ENCODE measurements at places on chromosomes 16 and 17.

DNA sequence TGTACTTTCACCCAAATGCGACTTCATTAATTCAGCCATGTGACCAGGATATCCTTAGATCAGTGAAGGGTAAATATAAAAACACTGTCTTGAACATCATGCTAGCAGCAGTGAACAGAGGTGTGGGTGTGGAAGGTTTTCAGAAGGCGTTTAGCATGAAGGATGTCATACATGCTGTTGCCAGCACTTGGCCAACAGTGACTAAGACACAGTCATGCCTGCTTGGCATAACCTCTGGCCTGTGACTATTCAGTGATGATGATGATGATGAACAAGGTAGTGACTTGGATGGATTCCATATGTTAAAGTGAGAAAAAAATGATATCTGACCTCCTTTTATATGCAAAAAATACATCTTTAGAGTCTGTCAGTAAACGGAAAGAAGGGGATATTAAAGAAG is 97.9 kb downstream of the MAP2K4 start:
- no peak for DNase-seq

GRCh38 chr16:339680-340079 is 12.8 kb downstream of the AXIN1 start:
- no peak for DNase-seq

GRCh38 chr16:16933861-16934260 is 536.9 kb downstream of the XYLT1 start:
- no peak for DNase-seq

DNA sequence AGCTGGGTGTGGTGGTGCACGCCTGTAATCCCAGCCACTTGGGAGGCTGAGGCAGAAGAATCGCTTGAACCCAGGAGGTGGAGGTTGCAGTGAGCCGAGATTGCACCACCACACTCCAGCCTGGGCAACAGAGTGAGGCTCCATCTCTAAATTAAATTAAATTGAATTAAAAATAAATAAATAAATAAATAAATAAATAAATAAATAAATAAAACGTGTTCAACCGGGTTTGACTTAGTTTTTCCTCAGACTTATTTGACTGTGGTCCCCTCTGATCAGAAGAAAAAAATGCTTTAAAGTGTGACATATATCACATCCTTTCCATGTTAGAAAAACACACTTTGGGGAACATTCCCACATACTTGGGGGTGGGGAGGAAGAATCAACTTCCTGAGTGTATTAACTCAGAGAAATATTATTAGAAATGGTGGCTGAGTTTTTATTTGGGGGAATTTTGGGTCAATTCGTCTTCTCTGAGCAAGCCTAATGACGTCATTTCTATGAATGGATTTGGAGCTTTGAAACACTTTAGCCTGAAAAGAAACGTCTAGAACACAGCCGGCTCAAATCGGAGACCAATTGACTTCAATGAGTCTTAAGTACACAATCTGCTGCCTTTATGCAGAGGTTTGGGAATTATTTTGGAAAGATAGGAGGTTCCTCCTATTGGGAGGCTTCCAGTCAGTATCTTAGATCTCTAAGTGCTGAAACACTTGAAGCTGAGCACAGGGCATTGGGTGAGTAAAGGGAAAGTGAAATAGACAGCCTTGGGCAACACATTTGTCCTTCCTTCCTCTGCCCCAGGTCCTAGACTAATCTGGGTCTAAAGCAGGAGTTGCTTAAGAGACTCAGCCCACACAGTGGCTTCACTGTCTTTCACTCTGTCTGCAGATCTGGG is 132.6 kb downstream of the PITPNC1 start:
- DNase-seq = no peak

GRCh38 chr16:51012396-51012795 is 138.7 kb downstream of the SALL1 start:
- no peak for DNase-seq

DNA sequence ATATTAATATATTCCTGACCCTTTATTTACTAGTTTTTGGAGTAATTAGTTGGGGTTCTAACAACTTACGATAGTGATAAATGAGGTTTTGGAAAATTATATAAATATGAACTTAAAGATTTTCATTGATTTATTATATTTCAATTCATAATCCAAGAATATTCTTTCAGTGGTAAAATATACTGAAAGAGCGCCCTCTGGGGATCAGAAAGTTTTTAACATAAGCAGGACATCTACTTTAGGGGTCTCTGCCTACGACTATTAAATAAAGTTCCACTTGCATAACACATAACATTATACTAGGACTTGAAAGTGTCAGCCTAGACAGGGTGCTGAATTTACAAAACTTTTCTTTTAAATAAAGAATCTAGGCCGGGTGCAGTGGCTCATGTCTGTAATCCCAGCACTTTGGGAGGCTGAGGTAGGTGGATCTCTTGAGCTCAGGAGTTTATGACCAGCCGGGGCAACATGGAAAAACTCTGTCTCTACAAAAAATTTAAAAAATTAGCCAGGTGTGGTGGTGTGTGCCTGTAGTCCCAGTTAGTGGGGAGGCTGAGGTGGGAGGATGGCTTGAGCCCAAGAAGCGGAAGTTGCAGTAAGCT is 15.6 kb downstream of the RFWD3 start:
- peak; percentile 15 for DNase-seq

DNA sequence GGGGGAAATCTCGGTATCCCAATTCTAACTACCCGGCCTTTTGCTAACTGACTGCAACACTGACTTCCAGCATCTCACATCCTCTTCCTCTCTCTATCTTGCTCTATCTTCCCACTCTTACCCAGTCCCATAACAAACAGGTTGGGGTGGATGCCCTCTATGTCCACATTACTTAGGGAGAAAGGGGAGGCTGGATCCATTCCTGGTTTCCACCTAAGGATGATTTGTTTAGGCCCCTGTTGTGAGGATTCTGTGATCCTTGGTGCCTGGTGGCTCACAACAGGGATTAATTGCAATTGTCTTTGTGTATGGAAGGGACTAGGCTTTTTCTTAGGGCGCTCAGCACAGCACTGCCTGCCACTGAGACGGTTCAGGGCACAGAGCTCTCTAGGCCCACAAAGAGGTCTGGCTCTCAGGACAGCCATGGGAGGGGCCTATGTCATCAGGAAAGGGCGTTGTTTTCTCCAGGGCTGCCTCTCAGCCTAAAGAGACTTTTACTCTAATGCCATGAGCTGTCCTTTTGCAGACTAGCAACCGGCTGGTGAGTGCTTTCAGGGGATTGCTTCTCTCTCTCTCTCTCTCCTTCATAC is 612.1 kb upstream of the SALL1 start:
- no peak for DNase-seq

- DNase-seq = peak; percentile 28
Observed at GRCh38 chr17:76219670-76220383, 20.5 kb downstream of the RNF157 start.

GRCh38 chr16:58125781-58126335 is 3.3 kb downstream of the CFAP20 start:
- no peak for DNase-seq

GRCh38 chr17:77034677-77035424 is 105.9 kb upstream of the SEC14L1 start:
- no peak for DNase-seq

DNA sequence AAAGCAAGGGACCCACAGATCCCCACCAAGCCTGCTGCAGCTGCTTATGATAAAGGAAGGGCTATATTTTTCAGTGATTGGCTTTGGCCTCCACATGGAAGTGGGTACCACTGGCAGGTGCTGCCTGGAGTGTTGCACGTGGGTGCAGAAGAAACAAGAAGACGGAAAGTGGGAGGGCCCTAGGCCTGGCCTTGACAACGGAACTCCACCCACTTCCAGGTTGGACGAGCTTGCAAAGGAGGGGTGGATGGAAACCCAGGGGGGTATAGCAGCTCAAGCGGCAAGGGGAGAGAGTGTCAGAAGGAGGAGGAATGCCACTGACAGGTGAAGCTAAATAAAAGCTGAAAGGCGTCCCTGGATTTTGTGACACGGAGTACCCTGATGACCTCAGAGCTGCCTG is 20.3 kb downstream of the TRIM25 start:
- no peak for DNase-seq

DNA sequence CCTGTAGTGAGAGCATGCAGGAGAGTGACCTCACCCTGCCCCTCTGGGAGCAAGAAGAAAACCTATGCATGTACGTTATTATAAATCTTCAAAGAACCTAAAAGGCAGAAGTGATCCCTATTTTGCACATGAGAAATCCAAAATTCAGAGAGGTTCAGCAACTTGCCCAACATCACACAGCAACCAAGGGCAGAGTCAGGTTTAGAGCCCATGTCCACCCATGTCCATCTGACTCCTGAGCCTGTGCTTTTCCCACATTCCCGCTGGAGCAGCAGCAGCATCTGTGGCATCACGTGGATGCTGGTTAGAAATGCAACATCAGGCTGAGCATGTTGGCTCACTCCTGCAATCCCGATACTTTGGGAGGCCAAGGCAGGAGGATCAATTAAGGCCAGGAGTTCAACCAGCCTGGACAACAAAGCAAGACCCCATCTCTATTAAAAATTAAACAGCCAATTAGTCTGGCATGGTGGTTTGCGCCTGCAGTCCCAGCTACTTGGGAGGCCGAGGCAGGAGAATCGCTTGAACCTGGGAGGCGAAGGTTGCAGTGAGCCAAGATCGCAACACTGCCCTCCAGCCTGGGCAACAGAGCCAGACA is 26.3 kb downstream of the METTL22 start:
- DNase-seq = no peak

DNA sequence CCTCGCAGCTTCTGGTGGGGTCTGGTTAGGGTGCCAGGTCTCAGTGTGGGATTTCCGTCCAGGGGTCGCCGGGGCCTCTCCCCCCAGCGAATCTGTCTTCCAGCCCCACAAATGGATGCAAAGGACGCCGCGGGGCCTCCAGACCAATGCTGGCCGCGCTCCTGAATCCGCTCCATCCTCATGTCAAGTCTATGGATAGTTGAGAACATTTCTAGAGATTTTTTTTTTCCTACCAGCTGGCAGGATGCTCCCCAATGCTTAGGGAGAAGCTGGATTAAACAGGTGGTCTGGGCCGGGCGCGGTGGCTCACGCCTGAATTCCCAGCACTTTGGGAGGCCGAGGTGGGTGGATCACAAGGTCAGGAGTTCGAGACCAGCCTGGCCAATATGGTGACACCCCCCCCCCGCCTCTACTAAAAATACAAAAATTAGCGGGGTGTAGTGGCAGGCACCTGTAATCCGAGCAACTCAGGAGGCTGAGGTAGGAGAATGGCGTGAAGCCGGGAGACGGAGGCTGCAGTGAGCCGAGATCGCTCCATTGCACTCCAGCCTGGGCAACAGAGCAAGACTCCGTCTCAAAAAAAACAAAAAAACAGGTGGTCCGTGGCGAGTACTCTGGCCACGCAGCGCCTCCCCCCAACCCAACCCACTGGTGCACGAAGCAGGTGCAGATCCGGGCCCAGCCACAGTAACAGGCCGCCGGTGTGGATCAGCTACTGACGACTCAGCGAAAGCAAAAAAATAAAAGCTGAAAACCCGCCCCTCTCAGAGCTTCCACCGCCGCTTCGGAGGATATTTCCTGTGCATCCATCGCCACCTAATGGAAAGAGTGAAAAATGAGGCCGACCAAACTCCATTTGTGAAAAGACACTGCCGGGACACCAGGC is 1.1 kb upstream of the NXN start:
- DNase-seq = peak; percentile 74

DNA sequence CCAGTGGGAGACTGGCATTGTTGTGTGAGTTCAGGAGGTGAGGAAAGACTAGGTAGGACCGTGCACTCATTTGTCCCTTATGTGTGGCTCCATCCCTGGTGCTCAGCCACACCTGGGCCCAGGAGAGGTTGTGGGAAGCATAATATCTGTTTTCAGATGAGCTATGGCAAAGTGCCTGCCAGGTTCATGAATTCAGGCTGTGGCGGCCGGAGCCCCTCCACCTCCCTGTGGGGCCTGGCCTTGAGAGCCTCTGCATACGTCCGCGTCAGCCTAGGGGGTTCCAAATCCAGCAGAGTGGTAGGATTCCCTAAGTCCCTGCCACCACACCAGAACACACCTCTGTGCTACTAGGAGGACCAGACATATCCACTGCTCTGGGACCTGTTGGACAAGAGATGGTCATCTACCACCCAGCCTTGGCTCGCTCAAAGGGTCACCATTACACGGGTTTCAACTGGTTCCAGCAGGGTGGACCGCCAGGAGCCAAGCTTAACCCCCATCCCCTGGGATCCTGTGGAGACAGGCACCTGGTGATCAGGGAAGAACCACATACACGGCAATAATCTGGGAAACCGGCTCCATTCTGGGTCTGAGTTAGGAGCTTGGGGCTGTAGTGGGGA is 2.0 kb downstream of the B3GNT9 start:
- DNase-seq = no peak

- DNase-seq = no peak
Observed at GRCh38 chr17:37429453-37429852, 22.8 kb downstream of the TADA2A start.

DNA sequence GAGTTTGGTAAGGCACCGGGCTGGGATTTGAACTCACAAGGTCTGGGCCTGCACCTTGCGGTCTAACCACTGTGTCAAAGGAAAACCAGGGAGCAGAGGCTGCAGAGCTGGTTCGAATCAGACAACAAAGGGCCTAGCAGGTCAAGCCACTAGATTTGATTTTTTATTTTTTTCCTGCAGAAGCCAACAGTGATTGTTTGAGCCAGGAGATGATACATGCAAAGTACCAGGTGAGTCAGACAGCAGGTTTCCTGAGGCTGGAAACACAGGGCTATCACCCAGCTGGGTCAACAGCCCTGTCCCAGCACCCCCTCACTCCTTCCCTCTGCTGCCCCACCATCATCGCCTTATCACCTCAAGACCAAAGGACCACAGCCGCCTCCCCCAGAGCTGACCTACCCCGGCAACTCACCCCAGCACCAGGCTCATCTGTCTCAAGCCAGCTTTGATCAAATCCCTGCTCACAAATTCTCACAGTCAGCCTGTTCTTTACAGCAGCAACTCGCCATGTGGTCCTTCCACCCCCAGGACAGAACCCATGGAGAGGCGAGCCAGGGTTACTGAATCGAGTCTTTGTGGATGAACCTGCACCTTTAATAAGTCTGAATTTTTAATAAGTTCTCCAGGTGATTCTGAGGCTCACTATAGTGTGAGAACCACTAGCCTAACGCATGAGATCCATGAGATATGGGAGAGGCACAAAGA is 13.0 kb upstream of the KRT19 start:
- DNase-seq = no peak

DNA sequence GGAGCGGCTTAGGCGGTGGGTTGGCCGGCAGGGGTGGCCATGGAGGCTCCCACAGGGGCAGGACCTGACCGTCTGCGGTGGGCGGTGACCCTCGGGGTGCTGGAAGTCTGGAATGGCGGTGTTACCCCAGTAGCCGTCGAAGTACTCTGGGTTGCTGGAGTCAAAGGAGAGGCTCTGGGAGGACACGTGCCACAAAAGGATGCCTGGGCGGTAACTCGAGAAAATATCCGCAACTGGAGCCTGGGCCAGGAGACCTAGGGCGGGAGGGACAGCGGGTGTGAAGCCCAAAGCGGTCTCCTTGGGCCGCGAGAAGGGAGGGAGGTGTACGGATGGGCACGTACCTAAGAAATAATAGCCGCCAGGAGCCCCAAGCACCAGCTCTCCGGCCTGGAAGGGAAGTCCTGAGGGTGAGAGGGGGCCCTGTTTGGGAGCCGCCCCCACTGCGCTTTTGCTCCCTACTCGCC is 4.6 kb downstream of the ITGA2B start:
- DNase-seq = no peak

Measured in endothelial cell (in vitro differentiated cells).